ENCODE measurements at places on chromosomes 1 and 21.

GRCh38 chr1:237341391-237341790, 299.4 kb downstream of the RYR2 start:
- DNase-seq: no peak

DNA sequence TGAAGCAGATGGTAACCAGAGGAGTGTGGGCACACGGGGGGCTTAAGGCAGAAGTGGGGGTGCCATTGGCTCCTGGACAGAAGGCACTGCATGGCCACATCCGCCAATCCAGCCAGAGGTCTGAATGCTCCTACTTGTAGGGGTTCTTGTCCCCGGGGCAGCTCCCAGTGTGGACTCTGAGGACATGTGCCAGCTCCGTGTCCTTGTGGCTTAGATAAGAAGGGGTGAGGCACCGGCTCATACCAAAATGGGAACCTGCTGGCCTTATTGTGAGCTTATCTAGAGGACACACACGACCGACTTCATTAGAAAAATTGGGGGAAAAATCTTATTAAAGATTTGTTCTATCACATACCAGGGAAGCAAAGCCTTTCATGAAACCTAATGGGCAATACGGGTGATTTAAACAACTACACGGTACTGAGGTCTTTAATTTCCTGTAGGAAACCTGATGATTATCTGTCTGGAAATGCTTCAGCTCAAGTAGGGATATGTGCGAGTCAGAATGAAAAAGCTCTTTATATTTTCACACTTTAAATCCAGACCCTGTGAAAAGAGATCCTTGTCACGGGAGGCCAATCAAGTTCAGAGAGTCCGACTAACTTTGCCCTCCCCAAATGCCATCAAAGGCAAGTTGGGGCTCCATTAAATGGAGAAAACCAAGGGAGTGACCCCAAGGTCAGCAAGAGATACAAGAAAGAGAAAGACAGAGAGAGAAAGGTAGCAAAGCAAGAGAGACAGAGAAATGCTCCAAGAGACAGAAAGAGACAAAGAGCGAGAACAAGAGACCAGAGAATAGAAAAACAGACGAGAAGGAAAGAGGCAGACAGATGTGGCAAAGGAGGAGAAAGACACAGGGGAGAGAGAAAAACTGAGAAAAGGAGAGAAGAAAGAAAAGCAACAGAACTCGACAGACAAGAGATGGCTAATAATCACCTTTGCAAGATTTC, 14.1 kb upstream of the KCNN3 start:
- no peak for DNase-seq

GRCh38 chr1:246797597-246797996, 73.4 kb downstream of the SCCPDH start:
- no peak for DNase-seq

DNA sequence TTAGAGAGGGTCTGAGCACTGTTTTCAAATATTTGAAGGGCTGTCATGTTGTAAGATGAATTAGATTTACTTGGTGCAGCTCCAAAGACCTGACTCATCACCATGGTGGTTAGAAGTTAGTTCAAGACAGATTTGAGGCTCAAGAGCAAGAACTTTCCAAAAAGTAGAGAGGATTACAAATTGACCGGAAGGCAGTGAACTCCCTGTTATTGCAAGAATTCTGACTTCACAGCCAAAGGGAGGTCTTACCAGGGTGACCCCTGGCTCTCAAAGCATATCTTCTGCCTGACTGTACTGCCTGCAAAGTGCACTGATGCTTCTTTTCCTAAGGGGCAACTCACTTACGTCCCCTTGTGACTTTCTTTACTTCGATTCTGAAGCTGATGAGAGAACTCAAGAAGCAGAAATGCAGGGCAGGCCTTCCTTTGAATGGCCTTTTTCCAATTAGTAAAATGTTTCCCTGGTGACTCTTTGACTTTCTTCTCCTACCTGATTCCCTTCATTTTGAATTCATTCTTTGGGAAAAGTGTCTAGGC, 86.4 kb downstream of the NAV1 start:
- no peak for DNase-seq

- DNase-seq: no peak
Measured at GRCh38 chr1:208344202-208344857, 100.1 kb upstream of the PLXNA2 start.

- DNase-seq: no peak
Measured at GRCh38 chr1:33180226-33180910, 1.5 kb downstream of the TRIM62 start.

- DNase-seq: peak; percentile 68
Measured at GRCh38 chr1:158930504-158930903, 848 bp upstream of the PYHIN1 start.

GRCh38 chr1:2049225-2049717, 940 bp upstream of the PRKCZ start:
- peak; percentile 33 for DNase-seq

- no peak for DNase-seq
Measured at GRCh38 chr1:23741609-23742008, 1.7 kb upstream of the ELOA start.

DNA sequence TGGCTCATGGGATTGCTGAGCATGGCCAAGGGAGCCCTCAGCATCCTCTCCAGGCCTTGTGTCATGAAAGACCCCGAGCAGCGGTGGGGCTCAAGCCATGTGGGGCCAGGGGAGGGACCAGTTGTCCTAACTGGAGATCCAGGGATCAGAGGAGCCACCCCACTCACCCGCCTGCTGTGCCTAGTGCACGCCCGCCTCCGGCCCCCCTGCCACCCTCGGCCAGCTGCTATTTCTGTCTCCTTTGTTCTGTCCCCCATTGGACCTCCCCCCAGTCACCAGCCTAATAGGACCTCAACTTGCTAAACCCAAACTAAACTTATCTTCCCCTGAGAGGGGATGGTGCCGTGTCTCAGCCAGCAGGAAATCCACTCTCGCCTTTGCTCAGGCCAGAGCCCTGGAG, 44.4 kb downstream of the TP73 start:
- no peak for DNase-seq

- peak; percentile 93 for DNase-seq
Measured at GRCh38 chr1:173420330-173420806, 56.8 kb upstream of the PRDX6 start.

DNA sequence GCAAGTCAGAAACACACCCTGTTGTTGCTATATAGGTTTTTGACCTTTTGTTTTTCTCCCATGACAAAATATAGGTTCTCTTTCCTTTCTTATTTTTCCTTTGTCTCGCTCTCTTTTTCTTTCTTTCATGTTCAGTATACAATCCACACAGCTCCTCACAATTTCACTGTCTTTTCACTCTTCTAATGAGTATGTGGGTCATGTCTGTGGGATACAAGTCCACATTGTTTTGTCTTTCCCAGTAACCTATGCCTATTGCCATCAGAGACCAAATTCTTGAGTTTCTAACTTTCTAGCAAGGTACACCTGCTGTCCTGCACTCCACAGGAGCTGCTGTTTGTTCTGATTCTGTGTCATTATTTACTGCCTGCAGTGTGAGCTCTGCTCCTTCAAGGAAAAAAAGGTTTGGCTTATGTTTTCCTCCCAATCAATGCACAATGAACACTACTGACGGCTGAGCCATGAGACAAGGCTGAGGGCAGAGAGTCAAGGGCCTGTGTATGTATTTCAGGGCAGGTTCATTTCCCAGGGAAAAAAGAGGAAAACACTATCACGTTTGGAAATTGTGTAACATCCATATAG, 453.8 kb downstream of the NEGR1 start:
- no peak for DNase-seq

GRCh38 chr1:73033640-73034039, 751.3 kb upstream of the NEGR1 start:
- no peak for DNase-seq

GRCh38 chr21:42703965-42704364, 50.5 kb downstream of the PDE9A start:
- no peak for DNase-seq

DNA sequence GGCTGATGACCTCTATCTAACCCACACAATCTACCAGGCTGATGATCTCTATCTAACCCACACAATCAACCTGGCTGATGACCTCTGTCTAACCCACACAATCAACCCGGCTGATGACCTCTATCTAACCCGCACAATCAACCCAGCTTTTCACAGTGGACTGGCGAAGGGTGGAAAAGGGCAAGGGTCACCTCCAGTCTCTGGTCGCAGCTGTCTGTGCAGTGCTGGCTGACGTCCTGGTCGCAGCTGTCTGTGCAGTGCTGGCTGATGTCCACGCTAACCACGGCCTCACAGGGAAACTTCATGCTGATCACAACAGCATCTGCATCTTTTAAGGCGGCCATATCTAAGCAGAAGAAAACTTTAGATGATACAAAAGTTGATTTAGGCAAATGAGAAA, 12.2 kb upstream of the CCDC27 start:
- no peak for DNase-seq

Data from NAMALWA (cell line).